Endodermal cell (in vitro differentiated cells): ENCODE measurements at places on chromosomes 5 and 9. TPM values are rescaled to one million over a fixed set of nuclear protein-coding genes. Genes with fewer than 3 reads are reported as not detected.

GRCh38 chr5:158967541-158967940 lies 132.2 kb downstream of the EBF1 start:
- no peak overlapping the region for H3K4me3 ChIP-seq
- no peaks in the 10 kb centered on the region for H3K27me3 ChIP-seq
- H3K4me1 ChIP-seq: no peaks in the 10 kb centered on the region
- H3K36me3 ChIP-seq: no peaks in the 10 kb centered on the region
- no peak overlapping the region for H3K27ac ChIP-seq

Gene PCBD2
- 8.9 to 14.1 TPM (median 9.1 TPM) in 3 replicates for total RNA-seq

Gene NR2F1
- total RNA-seq: 0.23 TPM in 1 of 2 replicates, not detected in the other

GRCh38 chr9:111922324-111923013 lies 25.9 kb downstream of the UGCG start:
- H3K4me3 ChIP-seq: no peak overlapping the region
- H3K4me1 ChIP-seq: no peaks in the 10 kb centered on the region
- H3K27ac ChIP-seq: no peak overlapping the region
- peaks cover 43% of the 10 kb centered on the region for H3K36me3 ChIP-seq
- DNase-seq: no peak

- peaks cover 8% of the 10 kb centered on the region for H3K4me1 ChIP-seq
- H3K27ac ChIP-seq: peak overlapping the region; percentile 99
- H3K4me3 ChIP-seq: no peak overlapping the region
- no peaks in the 10 kb centered on the region for H3K36me3 ChIP-seq
- H3K27me3 ChIP-seq: peaks cover 47% of the 10 kb centered on the region
Measured at GRCh38 chr9:34575862-34576596, 13.5 kb downstream of the CNTFR start.
